ENCODE measurements at places on chromosomes 7 and 10. TPM values are rescaled to one million over a fixed set of nuclear protein-coding genes. Genes with fewer than 3 reads are reported as not detected.
A peak's percentile ranks its signal among the peaks of the same experiment; 100 is the strongest.

DNA sequence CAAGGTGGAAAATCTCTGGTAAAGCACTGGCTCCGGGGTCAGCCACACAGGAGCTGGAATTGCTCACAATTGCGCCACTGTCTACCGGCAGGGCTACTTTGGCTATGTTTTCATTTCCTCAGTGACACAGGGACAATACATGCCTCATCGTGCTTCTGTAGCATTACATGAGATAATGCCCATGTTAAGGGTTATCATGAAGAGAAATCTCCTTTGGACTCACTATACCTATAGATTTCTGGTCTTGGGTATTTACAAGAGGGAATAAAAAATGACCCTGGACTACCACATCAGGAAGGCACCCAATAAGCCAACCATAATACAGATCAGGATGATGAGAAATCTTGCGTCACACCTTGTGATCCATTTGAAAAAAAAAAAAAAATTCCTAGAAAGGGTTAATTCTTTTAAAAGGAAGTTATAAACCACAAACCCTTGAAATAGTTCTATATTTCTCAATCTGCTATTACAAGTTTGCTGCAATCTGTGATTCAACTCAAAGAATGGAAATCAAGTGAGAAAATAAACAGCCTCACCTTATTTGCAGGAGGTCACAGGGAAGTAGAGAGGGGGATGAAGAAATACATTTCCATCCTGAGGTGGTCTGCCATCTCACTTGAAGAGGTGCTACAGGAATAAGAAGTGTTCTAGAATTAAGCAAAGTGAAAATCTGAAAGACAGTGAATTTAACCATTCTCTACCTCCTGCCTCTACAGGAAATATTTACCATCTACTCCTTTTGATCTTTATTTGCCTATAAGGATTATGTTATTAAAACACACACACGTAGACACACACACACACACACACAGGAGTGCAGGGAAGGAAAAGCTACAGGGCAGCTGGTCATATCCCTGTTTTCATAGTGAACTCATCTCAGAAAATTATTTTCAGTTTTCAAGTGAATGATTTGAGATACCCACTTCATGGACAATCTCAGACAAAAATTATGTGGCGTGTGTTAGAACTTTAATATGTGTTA lies 231.3 kb upstream of the CELF2 start:
- DNase-seq = no peak

The PALD1 gene
- 6.3 TPM for polyA plus RNA-seq

GRCh38 chr7:45071528-45071927 lies 17.2 kb downstream of the NACAD start:
- no peak for DNase-seq

- DNase-seq = peak; percentile 6
Measured at GRCh38 chr10:130999376-131000202, 311.9 kb downstream of the TCERG1L start.

The SLC29A3 gene
- polyA plus RNA-seq = 12.7 TPM

The IGFBP3 gene
- 33.1 TPM for polyA plus RNA-seq

The GDF10 gene
- polyA plus RNA-seq = 17.7 TPM

- DNase-seq = no peak
Measured at GRCh38 chr7:99563650-99564049, 5.2 kb downstream of the ZNF655 start.

The PDGFA gene
- 7.2 TPM for polyA plus RNA-seq

GRCh38 chr10:92972066-92972870 lies 88.3 kb upstream of the CYP26C1 start:
- DNase-seq = no peak

The BBIP1 gene
- polyA plus RNA-seq = 202 TPM

GRCh38 chr10:3625959-3626751 lies 158.9 kb downstream of the KLF6 start:
- no peak for DNase-seq

DNA sequence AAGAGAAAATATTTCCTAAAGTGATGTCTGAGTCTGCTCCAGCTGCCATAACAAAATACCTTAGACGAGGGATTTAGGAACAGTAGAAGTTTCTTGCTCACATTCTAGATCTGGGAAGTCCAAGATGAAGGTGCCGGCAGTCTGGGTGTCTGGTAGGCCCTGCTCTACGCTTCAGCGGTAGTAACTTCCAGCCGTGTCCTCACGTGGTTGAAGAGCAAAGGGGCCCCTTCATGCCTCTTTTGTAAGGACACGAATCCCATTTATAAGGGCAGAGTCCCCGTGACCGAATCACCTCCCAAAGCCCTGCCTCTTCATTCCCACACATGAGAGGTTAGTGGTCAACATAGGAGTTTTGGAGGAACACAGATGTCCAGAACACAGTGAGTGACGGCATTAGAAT lies 52.2 kb upstream of the INPP5A start:
- DNase-seq = no peak

- DNase-seq = no peak
Measured at GRCh38 chr7:43569424-43569823, 13.5 kb upstream of the STK17A start.

- DNase-seq = no peak
Measured at GRCh38 chr7:121570365-121570764, 174.3 kb upstream of the FAM3C start.

The LDB3 gene
- 20.3 TPM for polyA plus RNA-seq

DNA sequence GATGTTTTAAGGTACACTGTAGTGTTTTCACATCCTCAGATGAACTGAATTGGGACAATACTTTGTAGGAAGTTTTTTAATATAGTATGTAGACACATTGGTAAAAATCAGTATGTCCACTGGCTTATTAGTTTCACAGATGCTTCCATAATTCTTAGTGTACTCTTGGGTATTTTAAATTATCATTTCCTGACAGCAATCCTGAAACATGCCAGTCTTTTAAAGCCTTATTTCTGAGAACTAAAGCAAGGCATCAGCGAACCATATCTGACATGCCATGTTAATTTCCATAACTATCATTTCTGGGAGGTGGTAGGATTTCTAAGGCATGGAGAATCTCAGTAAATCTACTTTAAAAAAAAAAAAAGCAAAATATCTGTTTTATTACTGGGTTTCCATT lies 266.4 kb downstream of the ADK start:
- DNase-seq = no peak

- DNase-seq = no peak
Measured at GRCh38 chr7:26965724-26966123, 101.3 kb upstream of the SKAP2 start.

DNA sequence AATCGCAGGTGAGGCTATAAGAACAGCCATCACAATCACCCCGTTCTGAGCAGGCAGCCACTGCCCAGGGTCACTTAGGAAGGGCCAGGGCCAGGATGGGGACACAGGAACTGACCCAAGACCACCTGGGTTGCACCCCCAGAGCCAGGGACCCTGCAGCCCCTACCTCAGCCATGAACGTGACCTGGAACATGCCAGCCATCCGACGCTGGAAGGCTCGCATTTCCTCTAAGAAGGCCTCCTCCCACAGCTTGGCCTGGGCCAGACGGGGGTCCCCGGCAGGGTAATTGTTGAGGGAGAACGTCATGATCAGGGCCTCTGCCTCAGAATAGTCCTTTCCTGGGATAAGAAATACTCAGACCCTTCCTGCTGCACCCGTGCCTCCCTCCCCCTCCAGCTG lies 5.0 kb downstream of the NPC1L1 start:
- no peak for DNase-seq

DNA sequence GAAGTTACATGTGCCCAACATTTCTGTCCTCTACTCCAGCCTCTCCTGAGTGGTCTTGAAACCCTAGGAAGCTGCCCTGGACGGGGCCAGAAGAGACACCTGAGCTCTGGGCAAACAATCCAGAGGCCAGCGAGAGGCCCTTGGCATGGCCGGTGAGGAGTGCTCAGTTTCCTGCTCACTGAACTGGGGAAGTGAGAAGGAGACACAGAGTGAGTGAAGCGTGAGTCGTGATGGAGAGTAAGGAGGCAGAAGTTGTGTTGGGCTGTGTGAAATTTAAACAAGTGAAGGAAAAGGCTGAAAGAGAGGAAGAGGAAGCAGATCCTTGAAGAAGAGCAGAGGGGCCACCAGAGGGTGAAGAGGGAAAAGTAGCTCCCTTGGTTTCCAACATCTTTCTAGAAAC lies 73.2 kb downstream of the WNT2 start:
- DNase-seq = no peak

GRCh38 chr7:68309806-68310205 lies 1288.5 kb upstream of the AUTS2 start:
- no peak for DNase-seq
